Pulmonary artery endothelial cell (primary cell): ENCODE measurements at places on chromosomes 4 and X.

GRCh38 chr4:131084997-131085396 lies 1989.0 kb downstream of the C4orf33 start:
- no peak for DNase-seq

GRCh38 chrX:154517101-154517781 lies 1.2 kb upstream of the FAM3A start:
- no peak for DNase-seq

DNA sequence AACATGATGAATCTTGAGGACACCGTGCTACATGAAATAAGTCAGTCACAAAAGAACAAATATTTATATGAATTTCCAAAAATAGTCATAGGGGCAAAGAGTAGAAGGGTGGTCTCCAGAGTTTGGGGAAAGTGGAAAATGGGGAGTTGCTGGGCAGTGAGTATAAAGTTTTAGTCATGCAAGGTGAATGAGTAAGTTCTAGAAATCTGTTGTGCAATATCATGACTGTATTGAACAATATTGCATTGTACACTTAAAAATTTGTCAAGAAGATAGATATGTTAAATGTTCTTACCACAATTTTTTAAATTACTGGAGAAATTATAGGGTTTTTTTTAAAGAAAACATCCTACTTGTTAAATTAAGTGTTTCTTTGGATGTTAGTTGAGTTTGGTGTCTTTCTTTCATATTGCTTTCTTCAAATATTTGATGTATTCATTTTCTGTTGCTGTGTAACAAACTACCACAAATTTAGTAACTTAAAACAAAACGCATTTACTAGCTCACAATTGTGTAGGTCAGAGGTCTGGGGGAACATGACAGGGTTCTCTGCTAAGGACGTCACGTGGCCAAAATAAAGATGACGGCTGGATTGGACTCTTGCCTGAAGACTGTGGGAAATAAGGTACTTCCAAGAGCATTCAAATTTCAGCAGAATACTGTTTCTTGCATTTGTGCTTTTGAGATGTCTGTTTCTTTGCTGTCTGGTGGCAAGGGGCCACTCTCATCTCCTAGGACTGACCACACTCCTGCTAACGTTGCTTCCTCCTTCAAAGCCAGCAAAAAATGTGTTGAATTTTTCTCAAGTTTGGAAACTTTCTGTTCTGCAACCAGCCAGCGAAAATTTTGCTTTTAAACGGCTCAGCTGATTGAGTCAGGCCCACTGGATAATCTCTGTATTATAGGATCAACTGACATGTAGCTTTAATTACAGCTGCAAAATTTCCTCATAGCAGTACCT lies 76.7 kb downstream of the CPEB2 start:
- no peak for DNase-seq

DNA sequence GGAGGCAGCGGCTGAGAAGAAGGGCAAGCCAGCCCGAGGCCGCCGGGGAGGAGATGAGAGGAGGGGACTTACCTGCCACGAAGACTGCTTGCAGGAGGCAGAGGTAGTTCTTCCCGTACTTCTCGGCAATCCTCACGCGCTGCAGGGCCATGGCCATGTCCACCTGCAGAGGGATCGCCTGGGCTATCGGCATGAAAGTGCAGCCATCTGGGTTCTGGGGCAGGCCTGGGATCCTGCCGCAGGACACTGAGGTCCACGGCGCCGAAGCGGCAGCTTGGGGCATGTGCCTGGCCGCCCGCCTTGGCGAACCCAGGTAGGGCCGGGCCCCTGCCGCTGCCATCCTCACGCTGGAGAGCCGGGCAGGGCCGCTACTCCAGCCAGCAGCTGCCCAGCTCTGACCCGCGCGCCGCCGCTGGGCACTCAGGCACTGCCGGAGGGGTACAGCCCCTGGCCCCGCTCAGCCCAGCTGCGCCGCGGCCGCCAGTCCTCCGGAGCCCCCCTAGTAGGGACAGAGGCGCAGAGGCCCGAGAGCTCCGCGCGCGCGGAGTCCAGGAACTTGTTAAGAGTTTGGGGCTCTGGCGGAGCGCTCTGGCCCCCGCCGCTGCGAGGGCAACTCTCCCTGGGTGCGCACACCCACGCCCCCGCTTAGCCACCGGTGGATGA lies 16.0 kb downstream of the MCF2 start:
- DNase-seq = no peak

DNA sequence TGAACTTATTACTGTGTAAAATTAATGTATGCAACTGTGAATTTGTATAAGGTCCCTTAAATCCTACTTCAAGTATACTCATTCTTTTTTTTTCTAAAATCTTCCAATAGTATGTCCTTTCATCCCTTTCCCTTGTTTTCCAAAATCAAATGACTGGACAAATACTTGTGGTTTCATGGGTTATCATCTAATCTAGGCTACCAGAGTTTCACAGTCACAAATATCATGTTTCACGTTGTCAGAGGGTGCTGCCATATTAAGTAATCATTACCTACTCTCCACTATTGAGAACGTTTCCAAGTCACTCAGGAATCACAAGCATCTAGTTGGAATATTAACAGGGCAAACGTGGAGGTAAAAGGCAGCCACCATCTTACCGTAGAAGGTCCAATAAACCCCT lies 1235.0 kb upstream of the TENM3 start:
- no peak for DNase-seq

GRCh38 chr4:61431131-61431530 lies 231.0 kb downstream of the ADGRL3 start:
- DNase-seq = no peak

DNA sequence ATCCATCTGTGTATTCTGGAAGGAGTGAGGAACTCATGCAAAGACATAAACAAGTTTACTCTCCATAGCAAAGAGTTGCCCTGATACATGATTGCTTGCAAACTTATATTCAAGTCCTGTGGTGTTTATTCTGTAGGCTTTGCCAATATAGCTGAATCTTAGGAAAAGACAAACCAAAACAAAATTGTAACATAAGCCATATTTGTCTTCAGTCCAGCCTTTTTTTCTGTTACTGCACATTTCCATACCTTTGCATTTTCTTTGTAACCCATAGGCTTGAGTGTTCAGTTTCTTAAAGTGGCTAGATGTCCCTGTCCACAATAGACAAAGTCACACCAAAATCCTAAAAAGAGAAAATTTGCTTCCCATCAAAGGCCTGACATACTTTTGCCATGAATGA lies 120.4 kb downstream of the PPARGC1A start:
- DNase-seq = no peak

GRCh38 chr4:39047681-39048080 lies 14.4 kb upstream of the KLHL5 start:
- no peak for DNase-seq

- no peak for DNase-seq
Measured at GRCh38 chr4:161393602-161394001, 770.2 kb downstream of the FSTL5 start.

DNA sequence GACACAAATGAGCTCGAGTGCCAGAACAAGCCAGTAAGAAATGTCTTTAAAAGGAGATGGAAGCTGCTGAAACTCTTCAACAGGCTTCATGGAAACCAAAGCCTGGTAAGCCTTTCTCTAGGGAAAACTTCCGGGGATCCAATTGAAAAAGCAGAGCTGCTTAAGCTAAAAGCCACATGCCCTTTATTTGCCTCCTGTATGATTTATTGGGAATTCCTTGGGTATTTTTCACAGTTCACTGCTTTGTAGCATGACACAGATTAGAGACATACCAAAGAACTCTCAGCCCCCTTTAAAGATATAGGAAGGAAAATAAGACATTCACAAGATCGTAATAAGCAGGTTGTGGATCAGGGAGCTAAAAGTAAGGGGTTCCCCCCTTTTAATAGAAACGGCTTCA lies 6.5 kb upstream of the ARHGAP6 start:
- no peak for DNase-seq

DNA sequence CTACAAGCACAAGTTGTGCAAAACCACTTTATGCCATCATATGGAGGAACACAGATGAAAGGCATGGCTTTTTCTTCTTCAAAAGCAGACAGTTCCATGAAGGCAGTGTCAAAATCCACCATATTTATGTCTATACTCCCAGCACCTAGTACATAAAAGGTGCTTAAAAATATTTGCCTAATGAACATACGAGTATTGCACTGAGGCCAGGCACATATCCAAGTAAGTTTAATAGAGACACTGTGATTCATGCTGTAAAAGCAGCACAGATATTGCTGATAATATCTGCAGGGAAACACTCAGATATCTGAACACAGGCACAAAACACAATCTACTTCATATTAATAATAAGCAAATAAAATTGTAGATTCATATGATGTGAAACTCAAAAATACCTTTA lies 48.1 kb upstream of the CXCL8 start:
- no peak for DNase-seq

GRCh38 chrX:21398426-21398825 lies 24.2 kb downstream of the CNKSR2 start:
- DNase-seq = no peak

DNA sequence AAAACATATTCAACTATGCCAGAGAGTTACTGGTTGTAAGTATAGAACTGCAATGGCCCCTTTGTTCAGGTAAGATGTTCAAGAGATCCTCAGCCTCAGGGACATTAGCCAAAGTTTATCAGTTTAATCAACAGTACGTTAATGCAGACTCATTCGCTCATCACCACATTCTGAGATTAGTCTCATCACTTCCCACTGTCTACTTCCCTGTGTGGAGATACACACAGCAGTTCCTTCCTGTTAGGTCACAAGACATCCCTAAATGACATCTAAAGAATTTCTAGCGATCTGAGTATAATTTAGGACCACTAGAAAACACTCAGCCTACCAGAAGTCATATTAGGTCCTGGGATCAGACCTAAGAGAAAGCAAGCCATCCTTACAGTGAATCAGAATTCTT lies 10.4 kb downstream of the SLC10A7 start:
- DNase-seq = no peak

DNA sequence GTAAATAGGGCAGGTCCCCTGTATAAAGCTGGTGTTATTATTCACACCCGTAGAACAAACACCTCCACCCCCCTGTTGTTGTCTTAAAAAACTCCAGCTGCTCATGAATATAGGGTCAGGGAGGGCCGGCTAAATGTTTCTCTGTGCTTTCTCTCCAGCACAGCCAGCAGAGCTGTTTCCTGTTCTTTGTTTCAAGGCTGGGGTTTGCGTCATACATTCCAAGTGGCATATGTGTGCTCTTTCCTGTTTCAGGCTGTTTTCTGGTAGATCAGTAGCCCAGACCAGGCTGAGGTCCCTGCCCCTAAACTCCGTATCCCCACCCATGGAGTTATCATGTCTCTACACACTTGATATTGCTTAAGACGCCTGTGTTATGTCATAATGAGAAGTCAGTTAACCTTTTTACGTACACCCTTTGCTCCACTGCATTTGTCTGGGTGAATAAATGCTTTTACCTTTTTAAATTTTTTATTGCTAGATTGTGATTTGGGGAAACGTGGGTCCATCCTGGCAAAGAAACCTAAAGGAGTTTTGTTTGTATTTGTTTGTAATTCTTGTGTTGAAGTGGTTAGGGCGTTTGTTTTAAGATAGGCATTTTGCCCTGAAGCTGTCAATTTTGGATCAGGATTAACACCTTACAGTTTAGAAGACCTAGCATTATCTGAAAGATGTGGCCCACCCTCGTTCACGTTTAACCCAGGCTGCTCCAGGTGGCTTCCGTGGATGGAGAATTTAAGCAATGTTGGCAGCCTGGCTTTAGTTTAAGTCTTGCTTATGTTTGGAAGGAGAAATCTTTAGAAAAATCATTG lies 3.3 kb downstream of the KLF3 start:
- peak; percentile 99 for DNase-seq

- DNase-seq = no peak
Measured at GRCh38 chr4:47287735-47288134, 175.8 kb downstream of the COMMD8 start.

- peak; percentile 8 for DNase-seq
Measured at GRCh38 chr4:88158489-88159228, at the start of gene ABCG2. ABCG2 (minus strand) TSS chr4:88158639; CDS start chr4:88139995, 18,644 bp downstream.

DNA sequence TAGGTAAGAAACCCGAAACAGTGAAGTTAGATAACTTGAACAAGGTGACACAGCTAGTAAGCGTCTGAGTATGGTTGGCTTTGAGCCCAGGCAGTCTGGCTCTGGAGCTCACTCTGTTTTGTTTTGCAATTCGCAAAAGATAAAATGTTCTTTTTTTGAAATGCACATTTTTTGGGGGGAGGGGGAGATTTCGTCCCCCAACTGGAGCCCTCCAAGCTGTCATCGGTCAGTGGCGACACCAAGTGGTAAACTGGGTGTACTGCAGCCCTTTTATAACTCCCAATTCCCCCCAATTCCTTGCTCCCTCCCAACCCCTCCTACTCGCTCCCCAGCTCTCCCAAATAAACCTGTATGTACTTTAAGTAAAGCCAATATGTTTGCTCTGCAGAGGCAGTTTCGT lies 2.8 kb upstream of the CLCN5 start:
- DNase-seq = no peak

DNA sequence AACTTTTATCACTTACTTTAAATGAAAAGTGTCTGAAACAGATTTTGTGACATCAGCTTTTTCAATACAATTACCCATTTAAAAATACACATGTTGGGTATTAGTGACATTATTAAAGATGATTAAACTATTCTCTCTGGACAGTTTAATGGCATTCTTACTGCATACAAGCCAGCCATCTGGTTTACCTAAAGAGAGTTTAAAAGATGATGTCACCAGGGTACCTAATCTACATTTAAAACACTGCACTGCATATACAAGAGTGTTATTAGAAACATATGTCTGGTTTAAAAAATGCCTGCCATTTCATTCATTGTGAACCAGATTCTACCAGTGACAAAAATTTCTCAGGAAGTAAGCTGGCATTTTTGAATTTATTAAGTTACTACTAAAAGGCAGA lies 919.1 kb downstream of the ADGRL3 start:
- no peak for DNase-seq

GRCh38 chrX:9486786-9487387 lies 22.0 kb downstream of the TBL1X start:
- DNase-seq = no peak

DNA sequence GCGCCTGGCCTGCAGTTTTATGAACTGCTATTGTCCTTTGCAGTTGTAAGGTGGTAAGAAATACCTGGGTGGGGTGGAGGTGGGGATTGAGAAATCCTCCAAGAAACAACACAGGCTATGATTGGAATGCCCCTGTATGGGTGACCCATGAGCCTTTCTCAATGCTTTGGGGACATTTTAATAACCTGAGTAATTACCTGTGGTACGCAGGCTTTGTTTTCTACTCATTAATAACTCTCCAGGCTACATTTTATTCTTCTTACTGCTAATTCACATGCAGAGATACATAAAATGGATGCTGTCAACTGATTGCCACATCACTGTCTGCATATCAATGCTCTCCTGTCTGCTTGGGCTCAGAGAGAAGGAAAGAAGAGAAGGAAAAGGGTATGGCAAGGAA lies 41.8 kb downstream of the PHEX start:
- no peak for DNase-seq

- DNase-seq = no peak
Measured at GRCh38 chrX:107674480-107675364, 46.4 kb downstream of the PRPS1 start.

DNA sequence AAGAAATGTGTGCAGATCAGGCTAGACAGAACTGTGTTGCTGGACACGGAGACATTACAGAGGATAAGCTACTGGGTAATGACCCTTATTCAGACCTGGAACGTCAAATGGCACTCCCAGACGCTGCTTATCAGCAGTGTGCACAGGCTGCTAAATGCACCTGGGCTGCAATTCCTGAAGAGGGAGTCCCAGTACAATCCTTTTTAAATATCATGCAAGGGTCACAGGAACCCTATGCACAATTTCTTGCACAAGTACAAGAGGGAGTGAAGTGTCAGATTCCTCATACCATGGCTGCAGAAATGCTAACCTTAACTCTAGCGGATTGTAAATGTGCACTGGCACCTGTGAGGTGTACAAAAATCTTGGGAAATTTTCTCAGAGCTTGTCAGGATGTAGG lies 16.9 kb downstream of the SPIN2B start:
- DNase-seq = no peak

- no peak for DNase-seq
Measured at GRCh38 chr4:179601671-179602070, 2159.4 kb upstream of the AGA start.
